ENCODE measurements at places on chromosomes 7 and 10. TPM values are rescaled to one million over a fixed set of nuclear protein-coding genes. Genes with fewer than 3 reads are reported as not detected.

The CH25H gene
- total RNA-seq = 3.4 TPM

The HOXA2 gene
- total RNA-seq = 0.73 TPM

The PLA2G12B gene
- not detected for total RNA-seq

GRCh38 chr7:128437426-128438332 is 18.0 kb upstream of the HILPDA start:
- H3K4me3 ChIP-seq = no peak overlapping the region
- H3K36me3 ChIP-seq = no peaks in the 10 kb centered on the region
- no peak for DNase-seq
- H3K4me1 ChIP-seq = no peaks in the 10 kb centered on the region
- no peak overlapping the region for H3K27ac ChIP-seq
- no peaks in the 10 kb centered on the region for H3K27me3 ChIP-seq

- no peak overlapping the region for H3K4me3 ChIP-seq
- DNase-seq = no peak
- H3K27ac ChIP-seq = no peak overlapping the region
Observed at GRCh38 chr7:41694495-41694894, 8.4 kb downstream of the INHBA start.

DNA sequence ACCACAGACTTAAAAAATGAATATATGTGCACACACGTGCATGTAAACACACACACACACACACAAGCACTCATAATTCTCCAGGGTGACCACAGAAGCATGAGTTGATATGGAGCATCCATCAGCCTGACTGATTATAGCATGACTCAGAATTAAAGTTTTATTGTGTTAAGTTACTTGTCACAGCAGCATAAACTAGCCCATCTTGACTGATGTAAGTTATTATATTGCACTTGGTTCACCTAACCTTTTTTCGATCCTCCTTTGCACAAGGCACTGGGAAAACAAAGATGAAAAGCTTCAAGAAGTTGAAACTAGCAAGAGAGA is 18.8 kb upstream of the SLC35G1 start:
- no peaks in the 10 kb centered on the region for H3K4me1 ChIP-seq
- no peak overlapping the region for H3K4me3 ChIP-seq
- no peaks in the 10 kb centered on the region for H3K27me3 ChIP-seq
- no peaks in the 10 kb centered on the region for H3K36me3 ChIP-seq

- no peak overlapping the region for H3K4me3 ChIP-seq
- no peaks in the 10 kb centered on the region for H3K36me3 ChIP-seq
- no peaks in the 10 kb centered on the region for H3K27me3 ChIP-seq
- H3K27ac ChIP-seq = no peak overlapping the region
- no peak for DNase-seq
Observed at GRCh38 chr7:30997316-30997715, 33.6 kb downstream of the GHRHR start.

- no peaks in the 10 kb centered on the region for H3K4me1 ChIP-seq
- H3K4me3 ChIP-seq = no peak overlapping the region
Observed at GRCh38 chr10:103616705-103617601, 123.4 kb downstream of the NEURL1 start.

The INSYN2A gene
- total RNA-seq = not detected

DNA sequence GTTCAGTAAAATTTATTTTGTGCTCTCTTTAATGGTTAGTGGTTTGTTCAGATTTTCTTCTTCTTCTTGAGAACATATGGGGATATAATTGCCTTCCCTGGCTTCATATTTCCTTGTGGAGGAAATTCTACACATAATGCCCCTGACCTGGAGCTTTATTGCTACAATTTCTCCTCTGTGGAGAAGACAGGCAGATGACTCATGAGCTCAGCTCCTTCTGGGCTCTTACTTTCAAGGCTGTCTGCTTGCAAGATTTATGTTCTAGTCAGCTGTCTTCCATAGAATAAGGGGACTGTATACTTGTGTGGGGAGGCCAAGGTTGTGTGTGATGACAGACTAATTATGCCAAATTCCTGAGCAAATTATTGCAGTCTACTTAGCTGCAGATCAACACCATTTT is 1.6 kb downstream of the LRRD1 start:
- no peaks in the 10 kb centered on the region for H3K4me1 ChIP-seq
- H3K27me3 ChIP-seq = no peaks in the 10 kb centered on the region
- no peak overlapping the region for H3K27ac ChIP-seq
- DNase-seq = no peak

The TMEM176A gene
- 8.4 TPM for total RNA-seq

GRCh38 chr7:156607332-156608172 is 33.0 kb upstream of the RNF32 start:
- peak overlapping the region; percentile 7 for H3K4me3 ChIP-seq
- H3K4me1 ChIP-seq = peaks cover 14% of the 10 kb centered on the region
- no peaks in the 10 kb centered on the region for H3K36me3 ChIP-seq
- H3K27ac ChIP-seq = no peak overlapping the region

DNA sequence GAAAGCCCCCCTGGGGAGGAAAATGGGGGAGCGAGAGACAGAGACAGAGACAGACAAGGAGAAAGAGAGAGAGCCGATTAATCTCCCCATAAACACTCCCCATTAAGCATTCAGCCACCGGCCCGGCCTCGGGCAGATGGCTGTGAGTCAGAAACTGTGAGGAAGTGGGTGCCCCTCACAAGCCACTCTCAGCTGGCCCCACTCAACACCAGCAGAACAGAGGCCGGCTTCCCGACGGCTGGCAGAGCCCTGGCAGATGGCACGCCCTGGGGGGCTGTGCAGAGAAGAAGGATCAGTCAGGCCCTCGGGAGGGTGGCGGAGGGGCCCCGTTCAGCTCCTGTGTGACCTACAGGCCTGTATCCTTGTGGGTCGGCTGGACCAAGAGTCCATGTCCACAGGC is 41.2 kb downstream of the CAMK2B start:
- no peaks in the 10 kb centered on the region for H3K4me1 ChIP-seq
- no peak for DNase-seq
- H3K27ac ChIP-seq = no peak overlapping the region
- no peaks in the 10 kb centered on the region for H3K36me3 ChIP-seq
- no peaks in the 10 kb centered on the region for H3K27me3 ChIP-seq

The GHRHR gene
- total RNA-seq = not detected

DNA sequence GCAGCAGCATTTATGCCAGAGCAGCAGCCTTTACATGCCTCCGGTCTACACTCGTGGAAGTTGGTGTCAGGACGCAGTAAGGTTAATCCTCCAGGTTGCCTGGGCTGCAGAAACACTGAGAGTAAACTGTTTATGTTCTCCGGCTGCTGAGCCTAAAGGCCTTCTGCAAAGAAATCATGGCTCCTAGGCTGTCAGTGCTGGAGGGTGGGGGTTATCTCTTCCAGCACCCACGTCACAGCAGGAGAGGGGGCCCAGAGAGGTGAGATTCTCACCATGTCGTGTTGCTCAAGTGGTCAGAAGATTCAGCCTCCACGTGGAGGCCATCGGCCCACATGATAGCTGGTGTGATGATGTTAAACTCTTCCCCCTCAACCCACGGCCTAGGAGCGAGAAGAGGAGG is 41.2 kb downstream of the COL13A1 start:
- no peaks in the 10 kb centered on the region for H3K36me3 ChIP-seq
- DNase-seq = no peak
- H3K4me3 ChIP-seq = no peak overlapping the region
- H3K4me1 ChIP-seq = peaks cover 24% of the 10 kb centered on the region

DNA sequence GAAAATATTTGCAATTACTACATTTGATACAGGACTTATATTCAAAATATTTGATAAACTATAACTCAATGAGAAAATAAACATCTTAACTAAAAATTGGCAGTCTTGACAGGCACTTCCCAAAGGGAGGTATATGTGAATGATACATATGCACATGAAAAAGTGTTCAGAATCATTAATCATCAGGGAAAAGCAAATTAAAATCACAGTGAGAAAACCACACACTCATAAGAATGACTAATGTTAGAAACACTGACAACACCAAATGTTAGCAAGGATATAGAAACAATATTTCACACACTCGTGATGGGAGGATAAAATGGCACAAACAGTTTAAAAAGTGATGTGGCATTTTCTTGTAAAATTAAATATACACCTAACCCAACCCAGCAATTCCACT is 4.1 kb upstream of the VPS26A start:
- no peaks in the 10 kb centered on the region for H3K36me3 ChIP-seq
- H3K4me1 ChIP-seq = no peaks in the 10 kb centered on the region
- H3K27me3 ChIP-seq = no peaks in the 10 kb centered on the region
- no peak overlapping the region for H3K4me3 ChIP-seq
- no peak overlapping the region for H3K27ac ChIP-seq
- no peak for DNase-seq

DNA sequence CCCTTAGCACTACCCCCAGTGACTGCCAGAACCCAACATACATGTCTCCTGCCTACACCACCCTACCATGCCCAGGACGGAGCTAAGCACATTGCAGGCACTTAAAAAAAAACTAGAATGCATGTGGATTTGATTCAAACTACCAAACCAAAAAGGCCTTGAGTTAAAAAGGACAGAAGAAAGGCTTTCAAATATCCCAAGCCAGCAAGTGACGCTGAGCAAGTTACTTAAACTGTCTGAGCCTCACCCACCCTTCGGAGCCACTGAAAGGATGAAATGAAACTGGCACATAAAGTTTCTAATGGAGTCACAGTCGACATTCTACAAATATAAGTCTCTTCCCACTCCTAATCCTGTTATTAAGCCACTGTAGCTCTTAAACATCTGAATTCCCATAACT is 1.8 kb downstream of the CPXM2 start:
- DNase-seq = no peak
- no peak overlapping the region for H3K4me3 ChIP-seq
- no peaks in the 10 kb centered on the region for H3K36me3 ChIP-seq
- no peak overlapping the region for H3K27ac ChIP-seq

- H3K27me3 ChIP-seq = no peaks in the 10 kb centered on the region
- no peaks in the 10 kb centered on the region for H3K36me3 ChIP-seq
- no peak for DNase-seq
- H3K4me3 ChIP-seq = no peak overlapping the region
- no peak overlapping the region for H3K27ac ChIP-seq
Observed at GRCh38 chr10:119693262-119693957, 32.4 kb upstream of the INPP5F start.

Measured in thyroid gland (tissue), 4 donors.